ENCODE measurements at places on chromosomes 4 and X. TPM values are rescaled to one million over a fixed set of nuclear protein-coding genes. Genes with fewer than 3 reads are reported as not detected.

- no peak for DNase-seq
- no peaks in the 10 kb centered on the region for H3K36me3 ChIP-seq
- no peaks in the 10 kb centered on the region for H3K27me3 ChIP-seq
- H3K4me1 ChIP-seq = no peaks in the 10 kb centered on the region
Measured at GRCh38 chr4:179625406-179625805, 2183.2 kb upstream of the AGA start.

DNA sequence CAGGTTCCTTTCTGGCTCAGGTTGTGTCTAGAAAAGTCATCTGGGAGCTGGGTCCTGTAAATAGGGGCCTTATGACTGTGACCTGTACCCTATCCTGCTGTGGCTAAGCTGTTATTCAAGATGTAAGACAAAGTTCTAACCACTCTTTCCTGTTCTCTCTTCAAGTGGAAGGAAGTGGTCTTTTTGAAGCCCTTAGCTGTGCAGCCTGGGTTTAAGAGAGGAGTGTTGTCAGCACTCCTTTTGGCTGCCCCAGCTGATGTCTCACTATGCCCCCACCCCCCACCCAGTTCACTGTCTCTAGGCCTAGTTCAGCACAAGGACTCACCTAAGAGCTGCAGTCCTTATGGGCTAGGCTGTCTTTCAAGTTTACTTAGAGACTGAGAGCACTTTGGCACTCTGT lies 1069.5 kb downstream of the FAM133A start:
- no peak overlapping the region for H3K27ac ChIP-seq
- H3K4me1 ChIP-seq = no peaks in the 10 kb centered on the region
- no peak overlapping the region for H3K4me3 ChIP-seq
- H3K27me3 ChIP-seq = no peaks in the 10 kb centered on the region

- no peaks in the 10 kb centered on the region for H3K4me1 ChIP-seq
- H3K27me3 ChIP-seq = no peaks in the 10 kb centered on the region
Measured at GRCh38 chr4:184347251-184348239, 126.8 kb downstream of the IRF2 start.

GRCh38 chrX:100098660-100099375 lies 311.3 kb downstream of the PCDH19 start:
- H3K4me3 ChIP-seq = no peak overlapping the region
- H3K36me3 ChIP-seq = no peaks in the 10 kb centered on the region
- no peak overlapping the region for H3K27ac ChIP-seq
- H3K27me3 ChIP-seq = no peaks in the 10 kb centered on the region

DNA sequence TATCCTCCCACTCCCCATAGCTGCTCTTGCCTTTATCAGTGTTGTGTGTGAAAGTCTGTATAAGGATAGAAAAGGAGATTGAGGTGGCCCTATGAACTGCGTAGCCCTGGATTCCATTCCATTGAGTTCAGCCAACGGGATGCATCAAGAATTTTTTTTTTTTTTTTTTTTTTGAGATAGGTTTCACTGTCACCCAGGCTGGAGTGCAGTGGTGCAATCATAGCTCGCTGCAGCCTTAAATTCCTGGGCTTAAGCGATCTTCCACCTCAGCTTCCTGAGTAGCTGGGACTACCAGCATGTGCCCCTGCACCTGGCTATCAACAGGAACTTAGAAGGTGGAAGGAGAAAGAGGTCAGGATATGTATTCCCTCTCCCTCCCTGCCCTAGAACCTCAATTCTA lies 187.2 kb upstream of the SPRY1 start:
- H3K4me1 ChIP-seq = no peaks in the 10 kb centered on the region
- no peaks in the 10 kb centered on the region for H3K36me3 ChIP-seq
- no peak overlapping the region for H3K4me3 ChIP-seq
- H3K27me3 ChIP-seq = no peaks in the 10 kb centered on the region
- H3K27ac ChIP-seq = no peak overlapping the region

DNA sequence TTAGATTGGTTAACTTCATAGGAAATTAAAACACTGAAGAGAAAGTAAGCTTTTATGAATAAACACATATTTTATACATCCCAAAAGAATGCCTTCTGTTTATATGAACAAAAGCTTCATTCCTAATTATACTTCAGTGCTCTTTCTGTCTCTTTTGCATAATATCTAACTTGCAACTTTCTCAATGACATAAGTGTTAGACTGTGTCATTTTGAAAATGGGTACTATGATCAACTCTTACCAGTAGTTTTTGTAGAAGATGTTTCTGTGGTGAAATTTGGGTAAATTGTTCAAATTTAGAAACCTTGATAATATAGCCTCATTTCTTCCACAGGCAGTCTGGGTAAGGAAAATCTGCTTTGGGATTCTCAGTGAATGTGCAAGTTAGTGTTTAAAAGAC lies 991.4 kb downstream of the CCSER1 start:
- no peaks in the 10 kb centered on the region for H3K36me3 ChIP-seq
- no peak overlapping the region for H3K4me3 ChIP-seq
- H3K4me1 ChIP-seq = no peaks in the 10 kb centered on the region
- no peak overlapping the region for H3K27ac ChIP-seq
- no peaks in the 10 kb centered on the region for H3K27me3 ChIP-seq
- no peak for DNase-seq

DNA sequence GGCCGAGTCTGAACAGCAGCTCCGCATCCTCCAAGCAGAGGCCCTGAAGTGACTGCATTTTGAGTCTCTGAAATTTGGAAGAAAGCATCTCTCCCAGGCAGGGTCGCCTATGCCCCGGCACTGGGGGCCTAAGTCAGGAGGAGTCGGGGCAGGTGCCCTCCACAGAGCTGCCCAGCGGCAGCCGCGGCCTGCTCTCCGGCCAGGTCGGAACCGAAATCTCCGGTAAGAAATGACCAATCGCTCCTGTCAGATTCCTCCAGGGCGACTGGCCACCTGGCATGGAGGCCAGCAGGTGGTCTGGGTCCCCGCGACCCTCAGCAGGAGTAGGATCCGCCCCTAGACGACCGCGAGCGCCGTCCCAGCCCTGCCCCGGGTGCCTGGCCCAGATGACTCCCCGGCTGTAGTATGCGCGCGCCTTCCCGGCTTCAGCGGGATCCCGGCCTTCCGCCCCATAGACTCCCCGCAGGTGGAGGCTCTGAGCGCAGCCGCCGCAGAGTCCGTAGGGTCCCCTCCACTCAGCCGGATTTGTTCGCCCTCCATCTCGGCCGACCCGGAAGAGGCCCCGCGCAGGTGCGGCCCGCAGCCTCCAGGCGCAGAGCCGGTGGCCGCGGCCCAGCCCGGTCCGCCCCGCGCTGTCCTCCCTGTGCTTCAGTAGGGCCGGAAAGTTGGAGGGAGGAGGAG lies 1.5 kb downstream of the NKX1-1 start:
- peaks cover 2% of the 10 kb centered on the region for H3K4me1 ChIP-seq
- H3K27me3 ChIP-seq = peaks cover 53% of the 10 kb centered on the region
- no peaks in the 10 kb centered on the region for H3K36me3 ChIP-seq
- H3K4me3 ChIP-seq = no peak overlapping the region

DNA sequence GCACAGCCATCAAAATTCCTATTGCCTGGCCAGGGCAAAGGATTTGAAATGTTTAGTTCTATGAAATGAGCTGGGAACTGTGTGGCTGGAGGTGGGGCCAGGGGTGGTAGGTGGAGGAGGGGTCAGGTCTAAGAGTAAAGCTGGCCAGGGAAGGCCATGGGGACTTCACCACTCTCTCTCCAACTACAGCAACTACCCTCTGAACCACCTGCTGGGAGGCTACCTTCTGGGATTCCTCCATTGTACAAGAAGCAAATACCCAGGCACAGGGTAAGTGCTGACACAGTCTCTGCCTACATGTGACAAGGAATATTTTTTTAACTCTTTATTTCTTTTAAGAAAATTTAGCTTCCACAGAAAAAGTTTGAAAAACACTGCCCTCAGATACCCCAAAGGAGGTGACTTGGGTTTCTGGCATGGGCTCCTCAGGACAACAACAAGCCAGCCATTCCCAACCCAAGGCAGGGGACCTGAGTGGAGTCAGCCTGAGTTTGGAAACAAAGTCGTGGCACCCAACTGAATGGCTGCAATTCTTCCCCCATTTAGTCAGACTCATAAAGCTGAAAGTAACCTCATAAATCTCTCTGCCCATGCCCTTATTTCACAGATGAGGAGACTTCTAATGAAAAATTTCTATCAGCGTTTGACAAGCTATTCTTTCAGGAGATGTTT lies 593.8 kb upstream of the DIPK2B start:
- H3K27ac ChIP-seq = no peak overlapping the region
- no peaks in the 10 kb centered on the region for H3K36me3 ChIP-seq

DNA sequence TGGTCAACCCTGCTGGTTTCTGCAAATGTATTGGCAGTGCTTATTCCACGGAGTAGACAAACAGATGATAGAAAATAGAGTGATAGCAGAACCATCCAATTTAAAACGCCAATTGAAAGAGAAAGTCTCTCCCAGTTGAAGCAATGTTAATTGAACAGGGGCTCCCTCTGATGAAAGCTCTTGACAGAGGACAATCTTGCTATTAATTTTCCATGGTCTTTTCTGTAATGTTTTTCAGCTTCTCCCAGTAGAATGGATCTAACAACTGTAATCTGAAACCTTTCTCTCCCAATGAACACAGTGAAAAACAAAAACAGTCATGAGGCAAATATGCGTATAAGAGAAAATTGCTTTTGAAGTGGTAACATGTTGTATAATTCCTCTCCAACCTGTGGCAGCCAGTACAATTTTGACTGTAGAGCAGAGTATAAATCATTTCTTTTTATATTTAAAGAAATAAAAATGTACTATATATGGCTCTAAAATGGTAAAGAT lies 225.1 kb upstream of the GALNTL6 start:
- H3K36me3 ChIP-seq = no peaks in the 10 kb centered on the region
- H3K4me3 ChIP-seq = no peak overlapping the region
- no peak overlapping the region for H3K27ac ChIP-seq
- H3K27me3 ChIP-seq = no peaks in the 10 kb centered on the region
- DNase-seq = no peak

- H3K27ac ChIP-seq = no peak overlapping the region
- H3K4me1 ChIP-seq = no peaks in the 10 kb centered on the region
- H3K4me3 ChIP-seq = no peak overlapping the region
- no peaks in the 10 kb centered on the region for H3K27me3 ChIP-seq
- H3K36me3 ChIP-seq = no peaks in the 10 kb centered on the region
Measured at GRCh38 chr4:40306976-40307375, 28.2 kb upstream of the CHRNA9 start.

DNA sequence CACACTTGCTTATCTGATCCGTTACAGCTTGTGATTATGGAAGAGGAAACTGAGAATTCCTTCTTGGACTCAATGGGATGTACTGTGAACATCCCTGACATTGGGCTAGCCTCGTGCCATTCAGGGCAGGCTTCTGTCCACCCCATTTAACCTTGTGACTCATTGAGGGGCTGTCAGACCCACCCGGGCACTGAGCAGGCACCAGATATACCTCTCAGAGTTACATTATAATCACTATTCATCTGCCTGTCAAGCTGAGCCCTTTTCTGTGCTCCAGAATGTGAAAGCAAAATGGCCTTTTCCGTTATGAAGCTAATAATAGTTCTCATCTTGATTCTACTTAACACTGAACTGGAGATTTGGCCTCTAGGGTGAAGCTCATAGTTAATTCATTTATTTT lies 170.6 kb upstream of the SCML1 start:
- H3K27me3 ChIP-seq = no peaks in the 10 kb centered on the region
- no peak overlapping the region for H3K4me3 ChIP-seq
- no peaks in the 10 kb centered on the region for H3K36me3 ChIP-seq
- H3K4me1 ChIP-seq = no peaks in the 10 kb centered on the region
- H3K27ac ChIP-seq = no peak overlapping the region

GRCh38 chr4:17682222-17682566 lies 67.8 kb downstream of the MED28 start:
- no peaks in the 10 kb centered on the region for H3K27me3 ChIP-seq
- no peaks in the 10 kb centered on the region for H3K4me1 ChIP-seq
- H3K36me3 ChIP-seq = no peaks in the 10 kb centered on the region

DNA sequence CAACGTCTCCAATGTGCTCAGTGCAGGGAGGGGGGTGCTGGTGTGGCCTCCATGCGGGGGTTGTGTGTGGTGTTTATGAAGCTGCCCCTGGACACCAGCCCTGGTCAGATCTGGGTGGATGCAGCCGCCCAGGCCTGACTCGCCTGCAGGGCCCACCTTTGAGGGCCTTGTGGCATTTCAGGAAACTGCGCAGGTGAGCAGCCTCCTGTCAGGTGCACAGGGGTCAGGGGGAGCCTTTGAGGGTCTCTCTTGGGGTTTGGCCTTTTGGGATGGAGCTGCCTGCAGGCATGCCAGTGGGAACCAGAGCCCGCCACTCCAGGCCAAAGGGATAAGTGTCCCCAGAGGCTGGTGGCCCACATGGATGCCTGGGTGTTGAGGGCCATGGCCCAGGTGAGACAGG lies 45.4 kb downstream of the ADRA2C start:
- H3K27me3 ChIP-seq = no peaks in the 10 kb centered on the region
- no peaks in the 10 kb centered on the region for H3K36me3 ChIP-seq
- H3K4me3 ChIP-seq = no peak overlapping the region

- H3K27ac ChIP-seq = peak overlapping the region; percentile 35
- no peaks in the 10 kb centered on the region for H3K27me3 ChIP-seq
- DNase-seq = no peak
- H3K36me3 ChIP-seq = no peaks in the 10 kb centered on the region
Measured at GRCh38 chr4:85787133-85787532, 312.2 kb downstream of the ARHGAP24 start.

- DNase-seq = no peak
- no peaks in the 10 kb centered on the region for H3K36me3 ChIP-seq
- no peaks in the 10 kb centered on the region for H3K4me1 ChIP-seq
- no peak overlapping the region for H3K27ac ChIP-seq
Measured at GRCh38 chr4:2321279-2322196, 59.6 kb upstream of the MXD4 start.

- no peak overlapping the region for H3K4me3 ChIP-seq
- H3K4me1 ChIP-seq = no peaks in the 10 kb centered on the region
- DNase-seq = no peak
- no peaks in the 10 kb centered on the region for H3K27me3 ChIP-seq
- H3K27ac ChIP-seq = no peak overlapping the region
- H3K36me3 ChIP-seq = no peaks in the 10 kb centered on the region
Measured at GRCh38 chr4:178339769-178340168, 897.5 kb upstream of the AGA start.

GRCh38 chrX:96861661-96862060 lies 22.0 kb upstream of the RPA4 start:
- H3K4me3 ChIP-seq = no peak overlapping the region
- H3K27me3 ChIP-seq = no peaks in the 10 kb centered on the region
- no peaks in the 10 kb centered on the region for H3K36me3 ChIP-seq
- no peaks in the 10 kb centered on the region for H3K4me1 ChIP-seq

DNA sequence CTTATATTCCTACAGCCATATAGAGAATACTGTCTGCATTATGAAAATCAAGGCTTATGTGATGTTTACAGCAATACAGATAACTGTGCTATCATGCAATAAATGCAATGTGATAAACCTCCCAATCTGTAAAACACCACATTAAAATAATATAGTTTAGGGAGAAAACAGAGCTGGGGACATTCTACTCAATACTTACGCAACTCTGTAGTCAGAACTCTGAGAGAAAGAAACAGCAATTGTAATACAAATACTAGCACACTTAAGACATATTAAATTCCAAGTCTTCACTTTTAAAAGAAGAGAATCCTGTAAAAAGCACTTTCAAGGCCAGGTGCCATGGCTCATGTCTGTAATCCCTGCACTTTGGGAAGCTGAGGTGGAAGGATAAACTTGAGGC lies 61.4 kb downstream of the ANKRD17 start:
- H3K27me3 ChIP-seq = no peaks in the 10 kb centered on the region
- no peak for DNase-seq
- no peaks in the 10 kb centered on the region for H3K36me3 ChIP-seq
- peaks cover 18% of the 10 kb centered on the region for H3K4me1 ChIP-seq
- H3K4me3 ChIP-seq = no peak overlapping the region

SULT1B1 gene
- 0.96 TPM for total RNA-seq

TLR2 gene
- total RNA-seq = 19.1 TPM

CENPVL2 gene
- not detected for total RNA-seq

CFAP99 gene
- total RNA-seq = not detected

CLNK gene
- total RNA-seq = not detected

APBB2 gene
- 51.4 TPM for total RNA-seq

HGFAC gene
- total RNA-seq = 2.2 TPM

DDX60 gene
- total RNA-seq = 15.3 TPM

LGI2 gene
- total RNA-seq = 2.2 TPM

ANKRD50 gene
- 26.9 TPM for total RNA-seq

Measured in ascending aorta (tissue), 2 donors.